ENCODE measurements at places on chromosomes 4 and X.

- no peak for ATAC-seq
Measured at GRCh38 chr4:112855058-112855457, 194.4 kb upstream of the ANK2 start.

- no peak for ATAC-seq
Measured at GRCh38 chr4:186307916-186308315, 41.9 kb downstream of the F11 start.

GRCh38 chr4:185039508-185040273, 21.4 kb downstream of the HELT start:
- ATAC-seq = peak; percentile 90

DNA sequence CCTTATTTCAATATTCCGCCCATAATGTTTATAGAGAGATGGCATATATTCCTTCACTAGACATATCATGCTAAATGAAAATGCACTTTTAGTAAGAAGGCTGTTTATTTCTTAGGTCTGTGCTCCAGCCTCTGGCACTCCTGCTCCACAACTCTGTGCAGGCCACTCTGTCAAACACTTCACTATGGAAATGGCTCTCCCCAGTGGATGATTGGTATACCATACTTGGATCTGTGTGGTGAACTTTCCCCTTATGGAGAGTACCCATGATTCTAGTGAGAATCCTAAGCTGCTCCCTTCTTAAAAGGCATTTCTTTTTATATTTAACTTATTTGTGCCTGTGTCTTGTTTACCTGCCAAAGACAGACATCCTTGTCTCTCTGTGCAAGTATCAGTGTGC, 480.1 kb upstream of the GALNT7 start:
- peak; percentile 78 for ATAC-seq

GRCh38 chr4:94574616-94575015, 122.9 kb downstream of the PDLIM5 start:
- no peak for ATAC-seq

DNA sequence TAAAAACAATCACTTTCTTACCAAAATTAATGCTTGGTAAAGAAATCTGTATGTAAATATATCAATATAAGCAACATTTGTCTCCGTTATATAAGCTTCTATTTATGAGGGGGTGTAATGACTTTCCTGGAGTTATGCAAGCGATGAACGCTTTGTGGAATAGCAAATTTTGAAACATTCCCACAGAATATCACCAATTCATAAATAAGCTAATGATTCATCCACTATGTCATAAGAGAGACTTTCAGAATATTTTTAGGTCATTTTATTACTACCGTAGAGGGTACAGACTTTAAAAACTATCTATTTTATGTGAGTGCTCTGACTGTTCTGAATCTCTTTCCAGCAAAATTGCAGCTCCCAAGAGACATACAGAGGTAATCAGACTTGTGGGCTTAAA, 179.5 kb upstream of the FTHL17 start:
- no peak for ATAC-seq

GRCh38 chr4:85784348-85784747, 309.4 kb downstream of the ARHGAP24 start:
- no peak for ATAC-seq

DNA sequence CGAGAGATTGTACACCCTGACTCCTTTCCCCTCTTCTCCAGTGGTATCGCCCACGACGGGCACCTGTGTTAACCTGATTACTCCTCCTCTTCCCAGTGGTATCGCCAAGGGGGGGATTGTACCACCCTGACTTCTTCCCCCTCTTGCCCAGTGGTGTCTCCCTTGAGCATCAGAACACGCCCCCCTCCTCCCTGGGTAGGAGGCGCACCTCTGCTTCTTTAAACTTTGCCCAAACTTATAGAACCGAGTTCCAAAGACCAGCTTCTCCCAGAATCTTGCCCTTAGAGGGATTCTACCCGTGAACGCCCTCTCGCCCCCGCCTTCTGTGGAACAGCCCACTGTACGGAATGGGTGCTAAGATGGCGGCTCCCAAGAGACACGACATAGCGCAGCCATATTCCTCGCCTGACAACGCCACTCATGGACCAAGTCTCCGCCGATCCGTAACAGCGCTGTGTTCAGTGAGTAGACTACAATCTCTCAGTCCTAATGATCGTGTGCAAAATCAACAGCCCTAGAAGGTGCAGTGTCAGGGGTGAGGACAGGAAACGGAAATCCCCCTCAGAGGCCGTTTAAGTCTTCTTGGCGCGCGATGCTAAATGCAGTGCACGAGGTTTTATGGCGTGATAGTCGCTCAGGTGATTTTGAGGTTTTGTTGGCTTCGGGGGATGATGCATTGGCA, 4.2 kb upstream of the ZNF157 start:
- peak; percentile 21 for ATAC-seq

DNA sequence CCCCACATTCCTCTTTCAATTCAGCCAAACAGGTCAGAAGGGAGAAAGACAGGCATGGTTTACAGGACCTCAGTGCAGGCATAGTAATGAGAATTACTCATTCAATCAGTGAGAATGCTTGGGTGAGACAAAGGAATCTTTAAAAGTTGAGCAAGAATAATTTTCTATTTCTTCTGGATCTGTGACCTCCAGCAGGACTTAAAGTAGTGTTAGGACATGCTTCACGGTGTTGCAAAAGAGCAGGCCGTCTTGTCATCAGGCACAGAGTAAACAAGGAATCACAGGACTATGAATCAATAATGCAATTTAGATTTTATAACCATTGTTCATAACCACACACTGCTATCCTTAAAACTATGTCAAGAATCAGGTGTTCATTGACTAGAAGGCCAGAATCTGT, 130.6 kb upstream of the GLRA2 start:
- ATAC-seq = no peak

DNA sequence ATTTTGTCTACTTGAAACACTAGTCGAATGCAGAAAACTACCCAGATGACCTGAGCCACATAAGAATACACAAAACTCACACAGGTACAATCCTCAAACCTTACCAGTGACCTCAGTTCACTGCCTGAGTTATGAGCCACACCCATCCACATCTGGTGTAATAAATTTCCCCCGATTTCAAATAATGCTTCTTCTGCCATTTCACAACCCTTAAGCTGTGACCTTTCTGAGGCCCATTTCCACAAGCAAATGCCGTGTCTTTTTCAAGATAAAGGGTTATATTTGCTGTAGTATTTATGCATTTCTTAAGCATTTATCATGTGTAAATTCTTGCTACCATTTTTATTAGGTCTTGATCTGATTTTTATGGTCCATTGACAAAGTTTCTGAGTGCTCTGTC, 1.8 kb upstream of the ARHGEF38 start:
- peak; percentile 32 for ATAC-seq

DNA sequence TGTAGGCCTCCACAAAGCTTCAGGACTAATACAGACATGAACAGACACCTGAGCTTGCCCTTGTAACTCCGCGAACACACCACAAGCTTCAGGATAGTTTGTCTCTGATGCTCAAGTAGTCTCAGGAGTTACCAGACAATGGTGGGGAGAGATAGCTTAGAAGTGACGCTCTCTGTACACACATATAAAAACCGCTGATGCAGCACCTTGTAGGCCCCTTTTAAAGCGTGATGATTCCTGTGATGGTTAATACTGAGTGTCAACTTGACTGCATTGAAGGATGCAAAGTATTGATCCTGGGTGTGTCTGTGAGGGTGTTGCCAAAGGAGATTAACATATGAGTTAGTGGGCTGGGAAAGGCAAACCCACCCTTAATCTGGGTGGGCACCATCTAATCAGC, 78.7 kb downstream of the MAGED4 start:
- ATAC-seq = no peak

GRCh38 chr4:175561696-175562095, 250.4 kb downstream of the GPM6A start:
- no peak for ATAC-seq

DNA sequence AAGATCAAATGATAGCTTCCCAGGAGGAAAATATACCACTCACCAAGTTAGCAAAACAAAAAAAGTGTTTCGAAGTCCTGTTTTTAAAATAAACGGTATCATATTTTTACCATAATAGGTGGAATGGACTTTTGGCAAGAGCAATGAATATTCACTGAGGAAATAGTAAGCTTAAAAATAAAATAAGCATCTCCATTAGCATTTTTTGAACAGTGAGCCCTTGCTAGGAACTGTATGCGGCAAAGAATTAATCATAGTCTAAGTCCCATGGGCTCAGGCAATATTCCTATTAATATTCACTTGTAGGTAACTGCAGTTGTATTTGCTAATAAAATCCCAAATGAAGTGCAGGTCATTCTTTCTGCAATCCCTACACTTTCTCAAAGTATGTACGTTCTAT, 191.7 kb upstream of the GABRA2 start:
- no peak for ATAC-seq

DNA sequence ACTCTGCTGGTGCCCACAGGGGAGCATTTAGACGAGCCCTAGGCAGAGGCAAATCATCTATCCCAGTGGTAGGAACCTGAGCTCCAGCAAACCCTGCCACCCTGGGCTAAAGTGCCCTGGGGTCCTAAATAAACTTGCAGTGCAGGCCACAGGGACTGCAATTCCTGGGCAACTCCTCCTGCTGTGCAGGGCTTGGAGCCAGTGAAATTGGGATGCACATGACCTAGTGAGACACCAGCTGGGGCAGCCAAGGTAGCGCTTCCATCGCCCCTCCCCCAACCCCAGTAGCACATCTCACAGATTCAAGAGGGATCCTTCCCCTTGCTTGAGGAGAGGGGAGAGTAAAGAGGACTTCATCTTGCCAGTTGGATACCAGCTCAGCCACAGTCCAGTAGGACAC, 44.1 kb downstream of the CHRNA9 start:
- no peak for ATAC-seq

DNA sequence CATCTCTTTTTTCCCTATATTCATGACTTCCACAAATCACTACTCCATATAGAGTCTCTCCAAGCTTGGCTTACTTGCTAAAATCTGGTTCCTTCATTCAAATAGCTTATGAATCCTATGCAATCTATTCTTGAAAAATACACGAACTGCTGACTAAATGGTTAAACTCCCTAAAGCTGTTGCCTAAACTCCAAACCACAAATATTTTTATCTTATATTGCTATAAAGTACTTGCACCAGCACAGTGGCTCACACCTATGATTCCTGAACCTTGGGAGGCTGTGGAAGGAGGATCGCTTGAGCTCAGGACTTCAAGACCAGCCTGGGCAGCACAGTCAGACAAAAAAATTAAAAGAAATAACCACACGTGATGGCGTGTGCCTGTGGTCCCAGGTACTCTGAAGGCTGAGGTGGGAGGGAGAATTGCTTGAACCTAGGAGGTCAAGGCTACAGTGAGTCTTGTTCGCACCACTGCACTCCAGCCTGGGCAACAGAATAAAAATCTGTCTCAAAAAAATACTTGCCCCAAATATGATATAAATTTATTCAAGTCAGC, 2.2 kb downstream of the FBXO8 start:
- ATAC-seq = no peak

- peak; percentile 54 for ATAC-seq
Measured at GRCh38 chr4:112403101-112403945, 106.2 kb downstream of the ALPK1 start.

DNA sequence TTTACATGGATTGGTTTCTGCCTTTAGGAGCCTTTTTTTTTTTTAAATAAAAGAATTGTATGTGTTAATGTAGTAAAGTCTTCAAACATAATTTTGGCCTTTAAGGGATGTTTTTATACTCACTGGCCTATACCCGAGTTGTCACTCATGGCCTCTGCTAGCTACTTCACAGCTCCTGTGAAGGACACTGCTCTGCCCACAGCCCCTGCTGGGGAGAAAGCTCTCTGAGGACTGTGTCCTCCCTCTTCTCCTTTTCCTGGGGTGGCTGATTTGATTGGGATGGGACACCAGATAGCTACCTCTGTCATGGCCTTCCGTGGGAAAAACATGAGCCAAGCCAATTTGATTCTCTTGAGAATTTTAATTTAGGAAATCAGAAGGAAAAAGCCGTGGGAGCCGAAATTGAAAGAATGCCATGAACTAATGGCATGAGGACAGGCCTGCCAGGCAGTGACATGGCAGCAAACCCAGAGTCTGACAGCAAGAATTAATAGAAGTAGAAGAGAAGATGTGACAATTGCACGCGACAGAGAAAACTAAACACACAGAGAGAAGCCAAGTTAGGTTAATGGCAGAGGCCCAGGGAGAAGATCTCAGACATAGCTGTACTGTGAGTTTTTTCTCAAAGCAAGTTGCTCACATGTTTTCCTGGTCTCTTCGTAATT, 81.4 kb downstream of the ARHGAP10 start:
- ATAC-seq = peak; percentile 69

GRCh38 chrX:37378404-37378803, 29.2 kb downstream of the PRRG1 start:
- ATAC-seq = no peak

DNA sequence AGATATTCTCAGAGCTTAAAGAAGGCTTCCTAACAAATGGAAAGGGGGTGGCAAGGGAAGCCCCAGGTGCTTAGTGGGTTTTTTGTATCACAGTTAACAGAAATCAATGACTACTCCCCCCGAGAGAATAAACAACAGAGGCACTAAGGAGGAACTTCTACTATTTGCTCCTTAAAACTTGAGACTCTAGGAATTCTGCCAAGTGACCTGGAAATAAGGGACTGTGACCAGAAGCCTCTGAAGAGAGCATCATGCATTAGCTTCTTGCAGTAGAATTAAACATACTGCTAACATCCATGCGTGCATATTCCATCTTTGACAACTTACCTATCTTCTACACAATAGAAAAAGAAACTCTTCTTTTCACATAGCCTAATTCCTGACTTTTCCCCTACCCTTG, 86.8 kb downstream of the CAMK2D start:
- ATAC-seq = no peak

GRCh38 chr4:176443117-176443516, 123.4 kb downstream of the SPCS3 start:
- ATAC-seq = no peak

GRCh38 chr4:94403751-94404150, 48.0 kb upstream of the PDLIM5 start:
- ATAC-seq = no peak

DNA sequence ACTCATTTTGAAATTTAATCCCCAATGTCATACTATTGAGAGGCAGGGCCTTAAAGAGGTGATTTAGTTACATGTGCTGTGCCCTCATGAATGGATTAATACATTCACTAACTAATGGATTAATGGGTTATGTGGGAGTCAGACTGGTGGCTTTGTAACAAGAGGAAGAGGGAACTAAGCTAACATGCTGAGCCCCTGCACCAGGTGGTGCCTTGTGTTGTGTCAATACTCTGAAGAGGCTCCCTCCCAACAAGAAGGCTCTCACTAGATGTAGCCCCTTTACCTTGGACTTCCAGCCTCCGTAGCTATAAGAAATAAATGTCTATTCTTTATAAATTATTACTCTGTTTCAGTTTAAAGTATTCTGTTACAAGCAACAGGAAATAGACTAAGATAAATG, 411.9 kb upstream of the EMCN start:
- no peak for ATAC-seq

DNA sequence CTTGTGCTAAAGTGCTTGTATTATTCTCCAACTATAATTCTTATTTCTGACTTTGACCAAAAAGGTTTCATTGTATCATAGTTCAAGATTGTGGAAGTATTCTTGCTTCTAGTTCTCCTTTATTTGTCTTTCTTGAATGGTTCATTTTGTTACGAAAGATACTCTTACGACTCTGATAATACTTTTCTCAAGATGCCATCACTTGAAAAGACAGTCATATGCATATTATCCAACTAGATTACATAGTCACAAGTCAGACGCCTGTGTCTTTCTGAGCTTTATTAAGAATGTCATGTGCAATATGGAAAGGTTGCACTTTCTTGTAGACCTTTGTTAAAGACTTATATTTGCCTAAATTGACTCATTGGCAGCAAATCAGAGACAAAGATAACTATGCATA, 71.4 kb upstream of the HPGD start:
- ATAC-seq = no peak

Measured in motor neuron (in vitro differentiated cells).